ENCODE measurements at places on chromosomes 12 and 14.

DNA sequence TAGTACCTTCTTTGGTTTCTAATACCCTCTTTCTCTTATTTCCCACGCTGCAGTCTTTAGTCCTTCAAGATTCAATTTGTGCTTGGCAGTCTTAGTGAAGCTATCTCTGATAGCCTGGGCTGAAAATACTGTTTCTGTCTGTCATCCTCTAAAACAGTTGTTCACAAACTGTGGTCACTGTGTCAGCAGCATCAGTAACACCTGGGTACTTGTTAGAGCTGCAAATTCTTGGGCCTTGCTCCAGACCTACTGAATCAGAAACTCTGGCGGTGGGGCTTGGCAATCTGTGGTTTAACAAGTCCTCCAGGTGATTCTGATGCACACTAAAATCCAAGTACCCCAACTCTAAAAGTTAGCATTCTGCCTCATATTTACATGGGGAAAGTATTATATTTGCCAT is 217.5 kb upstream of the SEL1L start:
- no peak for DNase-seq

- no peak for DNase-seq
Observed at GRCh38 chr12:70213707-70214106, 29.5 kb upstream of the CNOT2 start.

- DNase-seq: peak; percentile 16
Observed at GRCh38 chr12:14416658-14417057, 51.2 kb downstream of the ATF7IP start.

- no peak for DNase-seq
Observed at GRCh38 chr14:95307402-95308041, 12.2 kb downstream of the CLMN start.

GRCh38 chr12:89793946-89794345 is 85.3 kb upstream of the ATP2B1 start:
- DNase-seq: no peak

DNA sequence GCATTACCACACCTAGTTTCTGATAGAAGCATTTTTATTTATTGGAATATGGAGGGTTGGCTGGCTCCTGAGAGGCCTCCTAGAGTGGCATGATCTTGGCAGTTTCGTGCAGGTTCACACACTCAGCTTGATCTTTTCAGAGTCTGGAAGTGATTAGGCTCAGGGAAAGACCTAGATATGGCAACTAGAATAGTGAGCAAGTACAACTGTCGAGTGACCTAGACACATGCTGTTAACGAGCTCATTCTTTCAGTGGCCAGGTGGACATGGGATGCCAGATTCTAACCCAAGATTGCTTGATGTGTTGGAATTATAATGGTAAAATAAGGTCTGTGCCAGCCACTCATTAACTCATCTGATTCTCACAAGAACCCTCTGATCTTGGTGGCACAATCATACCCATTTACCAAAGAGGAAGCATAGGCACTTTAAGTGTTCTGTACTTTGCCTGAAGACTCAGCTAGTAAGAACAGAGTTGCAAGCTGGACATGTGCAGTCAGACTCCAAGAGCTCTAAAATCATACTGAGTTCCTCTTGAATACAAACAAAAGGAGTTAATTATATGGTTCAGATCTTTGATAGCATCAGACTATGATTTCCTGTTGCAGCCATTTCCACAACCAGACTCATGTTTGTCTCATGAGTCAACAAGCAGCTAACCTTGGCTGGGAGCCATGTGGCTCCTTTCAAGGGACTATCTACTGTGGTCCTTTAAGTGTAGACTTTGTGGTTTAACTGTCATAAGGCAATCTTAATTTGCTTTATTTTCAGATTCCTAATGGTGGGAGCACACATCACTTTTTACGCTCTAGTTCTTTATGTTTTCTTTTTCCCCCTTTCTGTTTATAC is 144.2 kb downstream of the PLEKHA5 start:
- peak; percentile 41 for DNase-seq

GRCh38 chr14:92317511-92317910 is 5.5 kb upstream of the SLC24A4 start:
- DNase-seq: no peak

DNA sequence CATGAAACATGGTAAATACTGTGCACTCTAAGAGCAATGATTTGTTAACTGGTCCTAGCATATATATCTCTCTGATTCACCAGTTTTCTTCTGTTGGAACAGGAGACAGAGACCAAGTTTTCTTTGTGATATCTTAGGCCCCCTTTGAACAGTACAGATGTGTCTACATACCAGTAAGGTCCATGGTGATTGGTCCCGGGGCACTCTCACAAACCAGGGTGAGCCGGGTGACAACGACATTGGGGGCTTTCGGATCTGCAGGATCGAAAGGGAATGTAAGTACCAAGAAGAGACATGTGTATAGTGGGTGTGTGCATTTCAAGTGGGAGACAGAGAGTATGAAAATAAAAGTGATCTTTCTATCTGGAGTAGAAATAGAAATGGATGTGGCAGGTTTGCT is 11.3 kb upstream of the ERP27 start:
- no peak for DNase-seq

GRCh38 chr14:75254901-75255584 is 23.6 kb upstream of the FOS start:
- DNase-seq: no peak

DNA sequence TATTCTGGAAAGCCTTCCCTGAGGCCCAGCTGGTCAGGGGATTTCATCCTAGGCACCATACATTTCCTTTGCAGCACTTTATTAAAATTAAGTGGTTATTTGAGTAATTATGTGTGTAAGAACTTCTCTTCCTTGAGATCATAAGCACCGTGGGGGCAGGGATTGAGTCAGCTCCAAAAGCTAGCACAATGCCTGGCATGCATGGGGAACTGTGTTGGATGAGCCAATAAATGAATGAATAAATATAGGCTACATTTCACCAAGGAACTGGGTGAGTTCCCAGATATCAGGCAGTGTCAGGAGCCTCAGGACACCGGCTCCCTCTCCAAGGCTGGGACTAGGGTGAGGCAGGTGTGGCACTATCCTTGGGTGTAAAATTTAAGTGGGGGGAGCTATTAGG is 82.8 kb upstream of the FBXO21 start:
- DNase-seq: no peak

DNA sequence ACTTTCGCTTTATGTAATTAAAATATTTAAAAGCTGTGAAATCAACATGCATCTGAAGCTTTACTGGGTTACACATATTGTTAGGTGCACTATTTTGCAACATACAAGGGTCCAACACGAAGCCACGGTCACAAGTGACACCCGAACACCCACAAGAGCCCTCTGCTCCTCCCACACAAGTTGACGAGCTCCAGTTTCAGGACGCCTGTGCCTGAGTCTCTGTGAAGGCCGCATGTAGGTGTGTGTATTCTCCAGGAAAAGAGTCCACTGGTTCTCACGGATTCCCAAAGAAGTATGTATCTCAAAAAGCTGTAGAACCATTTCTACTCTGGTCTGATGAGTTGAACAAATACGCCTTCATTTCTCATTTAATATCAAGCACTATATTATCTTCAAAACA is 12.0 kb downstream of the SLC15A4 start:
- no peak for DNase-seq

GRCh38 chr12:31627456-31628054 is 31.9 kb upstream of the ETFBKMT start:
- no peak for DNase-seq

- no peak for DNase-seq
Observed at GRCh38 chr14:106487600-106487999, 961.2 kb downstream of the TMEM121 start.

DNA sequence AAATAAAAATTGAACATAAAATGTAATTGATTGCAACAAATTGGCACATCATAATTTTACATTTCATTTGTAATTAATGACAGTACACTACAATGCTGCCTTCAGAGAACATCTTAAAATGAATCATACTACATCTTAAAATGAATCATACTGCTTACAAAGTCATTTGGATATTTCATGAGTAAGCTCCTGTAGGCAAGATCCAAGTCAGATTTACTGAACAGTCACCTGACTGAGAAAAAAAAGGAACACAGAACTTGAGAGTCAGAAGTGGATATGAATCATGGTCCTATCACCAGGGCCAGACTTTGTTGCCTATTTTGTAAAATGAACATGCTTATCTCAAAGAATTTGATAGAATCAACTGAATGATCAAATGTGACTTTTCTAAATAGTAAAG is 32.7 kb upstream of the FBLN5 start:
- DNase-seq: no peak

DNA sequence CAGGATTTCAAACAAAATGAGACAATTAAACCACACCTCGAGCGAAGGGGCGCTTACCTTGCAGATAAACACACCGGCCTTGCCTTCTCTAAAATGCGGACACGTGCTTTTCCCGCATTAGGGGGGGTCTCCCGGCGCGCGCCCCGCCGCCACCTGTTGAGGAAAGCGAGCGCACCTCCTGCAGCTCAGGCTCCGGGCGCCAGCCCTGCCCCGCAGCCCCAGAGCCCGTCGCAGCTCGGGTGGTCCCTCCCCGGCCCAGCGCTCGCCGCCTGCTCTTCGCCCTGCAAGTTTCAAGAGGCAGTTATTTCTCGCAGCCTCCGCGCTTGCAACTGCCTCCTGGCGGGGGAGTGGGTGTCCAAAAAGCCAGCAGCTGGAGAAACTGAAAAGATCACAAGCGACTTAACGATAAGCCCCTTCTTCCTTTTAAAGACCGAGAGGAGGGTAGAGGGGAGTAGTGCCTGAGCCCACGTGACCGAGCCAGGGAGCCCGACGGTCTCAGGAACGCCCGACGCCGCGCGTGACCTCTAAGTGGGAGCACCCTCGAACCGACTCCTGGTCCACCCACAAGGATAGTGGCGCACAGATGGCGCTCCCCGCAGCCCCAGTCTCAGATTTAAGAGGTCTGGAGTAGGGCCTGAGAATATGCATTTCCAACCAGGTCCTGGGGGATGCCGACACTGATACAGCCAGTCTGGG is at the start of gene ESR2:
Gene ESR2, minus strand, starts transcription at position 396 of the 696 bp plus-strand sequence. CDS start 11,386 bp downstream, outside the sequence.
- DNase-seq: peak; percentile 4

DNA sequence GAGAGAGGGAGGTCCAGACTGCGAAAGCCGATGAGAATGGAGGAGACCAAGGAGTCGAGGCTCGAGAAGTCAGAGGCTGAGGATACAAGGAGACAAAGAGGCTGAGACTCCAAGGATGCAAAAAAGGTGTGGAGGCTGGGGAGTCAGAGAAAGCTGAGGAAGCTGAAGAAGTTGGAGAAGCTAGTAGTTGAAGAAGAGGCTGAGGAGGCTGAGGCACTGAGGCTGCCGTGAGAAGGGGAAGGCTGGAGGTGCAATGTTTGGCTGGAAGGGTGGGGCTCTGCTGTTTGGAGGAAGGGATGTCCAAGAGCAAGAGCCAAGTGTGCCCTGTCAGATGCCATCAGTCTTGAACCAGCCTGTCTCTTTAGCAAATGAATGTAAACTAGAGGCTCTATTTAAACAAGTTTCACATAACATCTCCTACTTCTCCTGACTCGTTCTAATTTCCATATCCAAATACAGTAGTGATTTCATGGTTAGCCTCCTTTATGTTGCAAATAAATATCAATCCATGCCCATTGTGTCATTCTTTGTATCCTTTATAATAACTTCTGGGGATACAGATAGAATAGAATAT is 10.8 kb upstream of the SPTSSA start:
- DNase-seq: no peak

GRCh38 chr12:16324272-16324671 is 23.2 kb upstream of the MGST1 start:
- DNase-seq: no peak

Data from effector CD4-positive, alpha-beta T cell (primary cell).